SJCRH30 (cell line): ENCODE measurements at places on chromosomes 3 and 15. TPM values are rescaled to one million over a fixed set of nuclear protein-coding genes. Genes with fewer than 3 reads are reported as not detected.

DNA sequence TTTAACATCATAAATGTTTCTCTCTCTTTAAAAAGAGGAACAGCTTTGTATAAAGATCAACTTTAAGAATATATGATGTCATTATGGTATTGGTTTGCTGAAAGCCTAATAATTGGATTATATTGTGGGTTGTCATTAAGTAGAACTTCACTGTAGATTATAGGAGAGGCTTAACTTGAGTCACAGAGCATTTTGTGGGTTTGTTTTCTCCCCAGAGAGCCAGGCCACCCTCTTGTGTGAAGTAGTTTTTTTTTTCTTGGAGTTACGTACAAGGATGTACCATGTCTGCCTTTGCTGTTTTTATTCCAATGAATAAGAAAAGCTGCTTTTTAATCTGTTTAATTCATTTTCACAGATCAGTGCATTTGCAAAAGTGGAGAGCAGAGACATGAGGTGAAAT, 354.8 kb upstream of the TBL1XR1 start:
- no peak for DNase-seq

DNA sequence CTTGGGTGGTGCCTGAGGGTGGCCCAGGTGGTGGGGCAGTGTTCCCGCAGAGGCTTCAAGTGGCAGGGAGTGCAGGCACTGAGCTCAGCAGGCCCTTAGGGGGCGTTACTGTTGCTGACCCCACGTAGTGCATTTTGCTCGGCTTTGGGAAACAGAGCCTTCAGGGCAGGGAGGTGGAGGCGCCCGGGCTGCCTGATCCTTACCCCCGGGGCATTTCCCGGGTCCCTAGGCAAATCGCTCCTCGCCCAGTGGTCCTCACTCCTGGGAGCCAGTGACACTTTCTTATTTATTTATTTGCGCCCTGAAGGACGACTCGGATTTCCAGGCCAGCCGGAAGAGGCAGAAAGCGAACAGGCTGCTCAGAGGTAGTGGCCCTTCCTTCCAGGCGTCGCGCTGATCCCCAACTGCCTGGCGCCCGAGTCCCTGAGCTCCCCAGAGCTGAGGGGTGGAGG, 10.1 kb upstream of the FOXB1 start:
- DNase-seq: no peak

DNA sequence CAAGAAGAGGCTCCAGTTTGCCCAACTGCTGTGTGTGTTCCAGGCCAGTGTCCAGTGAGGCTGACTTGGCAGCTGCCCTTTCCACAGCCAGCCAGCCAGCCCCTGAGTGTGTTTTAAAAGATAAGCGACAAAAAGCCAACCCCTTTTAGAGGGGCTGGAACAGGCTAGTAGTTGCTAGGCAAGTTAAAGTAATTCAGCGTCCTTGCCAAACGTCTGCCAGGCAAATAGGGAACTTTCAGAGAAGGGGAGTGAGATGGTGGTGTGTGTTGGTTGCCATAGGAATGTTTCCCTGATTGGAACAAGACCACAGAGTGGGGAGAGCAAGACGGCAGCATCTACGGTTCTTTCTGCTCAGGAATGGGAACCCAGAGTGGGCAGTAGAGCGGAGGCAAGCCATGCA, 86.3 kb downstream of the TMEM108 start:
- DNase-seq: no peak

DNA sequence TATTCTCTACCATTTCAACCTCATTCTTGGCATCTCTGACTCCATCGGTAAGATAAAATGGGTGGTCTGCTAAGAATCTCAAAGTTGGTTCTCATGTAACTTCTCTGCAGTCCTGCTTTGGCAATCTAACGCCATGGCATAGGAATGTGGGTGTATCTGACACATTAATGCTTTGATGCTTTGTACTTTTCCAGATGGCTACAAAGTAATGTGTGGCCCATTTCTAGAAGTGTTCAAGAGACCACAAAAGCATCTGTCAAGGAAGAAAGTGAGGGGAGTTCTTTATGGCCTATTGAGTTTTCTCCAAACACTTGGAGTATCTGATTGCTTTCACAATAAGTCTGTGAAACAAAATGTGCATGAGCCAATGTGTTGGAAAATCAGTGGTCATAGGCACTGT, 339.9 kb upstream of the TGFBR2 start:
- no peak for DNase-seq

Gene GP5
- not detected in 2 replicates for total RNA-seq

GRCh38 chr3:169667166-169668071, 3.9 kb upstream of the MECOM start:
- DNase-seq: no peak
